ENCODE measurements at places on chromosomes 7 and 10.

DNA sequence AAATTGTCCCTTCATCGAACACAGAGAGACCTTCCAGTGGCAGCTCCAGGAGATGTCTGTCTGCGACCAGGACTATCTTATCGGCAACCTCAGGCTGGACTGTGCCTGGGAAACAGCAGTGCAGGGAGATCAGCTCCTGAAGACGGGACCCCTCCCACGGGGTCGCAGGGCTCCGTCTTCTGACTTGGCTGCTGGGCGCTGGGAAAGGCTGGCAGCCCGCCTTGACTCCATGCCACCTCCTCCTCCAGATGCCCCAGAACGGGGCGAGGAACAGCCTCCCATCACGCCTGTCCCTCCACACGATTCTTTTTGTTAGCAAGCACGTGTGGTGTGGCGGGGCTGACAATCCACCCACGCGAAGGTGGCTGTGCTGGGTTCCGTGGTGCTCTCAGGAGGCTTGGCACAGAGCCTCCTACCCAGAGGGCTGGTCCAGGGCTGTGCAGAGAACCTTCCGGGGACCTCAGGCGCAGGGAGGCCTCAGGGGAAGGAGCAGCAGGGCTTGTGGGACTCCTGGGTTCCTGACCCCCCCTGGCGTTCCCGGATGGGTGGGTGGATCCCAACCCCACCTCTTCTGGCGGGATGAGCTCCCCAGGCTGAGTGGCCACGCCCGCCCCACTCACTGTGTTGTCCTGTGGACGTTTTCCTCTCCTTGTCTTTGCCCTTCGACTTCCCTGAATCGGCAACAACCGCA, 47.6 kb upstream of the NKX6-2 start:
- DNase-seq: no peak

DNA sequence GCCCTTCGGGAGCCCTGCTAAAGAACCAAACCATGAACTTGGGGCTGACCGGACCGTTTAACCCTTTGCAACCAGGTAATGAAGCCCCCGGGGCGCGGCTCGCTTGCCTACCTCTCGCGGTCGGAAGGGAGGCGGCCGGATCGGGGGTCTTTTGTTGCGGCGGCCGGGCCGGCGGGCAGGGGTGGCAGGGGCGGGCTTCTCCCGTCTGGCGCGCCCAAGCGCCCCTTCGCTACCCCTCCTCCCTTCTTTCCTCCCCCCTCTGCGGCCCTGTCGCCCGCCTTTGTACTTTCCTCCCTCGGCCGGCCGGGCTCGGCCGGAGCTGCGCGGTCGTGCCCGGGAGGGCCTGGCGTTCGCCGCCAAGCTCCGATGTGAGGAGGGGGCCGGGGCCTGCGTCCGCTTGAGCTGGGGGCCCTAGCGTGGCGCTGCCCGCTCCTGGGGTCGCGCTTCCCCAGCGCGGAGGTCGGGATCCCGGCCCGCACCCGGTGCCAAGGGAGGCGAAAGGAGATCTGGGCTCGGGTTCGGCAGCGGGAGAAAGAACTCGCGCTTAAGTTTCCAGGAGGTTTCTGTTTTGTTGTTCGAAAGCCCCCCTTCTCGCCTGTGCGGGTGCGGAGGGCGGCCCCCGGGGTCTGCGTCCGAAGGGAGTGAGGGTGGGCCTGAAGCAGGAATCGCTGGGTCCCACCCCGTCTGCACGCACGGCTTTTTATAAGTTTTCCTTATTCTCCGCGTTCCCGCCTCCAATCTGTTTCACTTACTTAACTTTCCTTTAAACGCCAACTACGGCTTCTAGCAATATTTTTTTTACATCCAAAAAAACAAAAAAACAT, 436.8 kb upstream of the GALNT17 start:
- peak; percentile 22 for DNase-seq

GRCh38 chr10:82883603-82884002, 1008.6 kb downstream of the NRG3 start:
- no peak for DNase-seq

DNA sequence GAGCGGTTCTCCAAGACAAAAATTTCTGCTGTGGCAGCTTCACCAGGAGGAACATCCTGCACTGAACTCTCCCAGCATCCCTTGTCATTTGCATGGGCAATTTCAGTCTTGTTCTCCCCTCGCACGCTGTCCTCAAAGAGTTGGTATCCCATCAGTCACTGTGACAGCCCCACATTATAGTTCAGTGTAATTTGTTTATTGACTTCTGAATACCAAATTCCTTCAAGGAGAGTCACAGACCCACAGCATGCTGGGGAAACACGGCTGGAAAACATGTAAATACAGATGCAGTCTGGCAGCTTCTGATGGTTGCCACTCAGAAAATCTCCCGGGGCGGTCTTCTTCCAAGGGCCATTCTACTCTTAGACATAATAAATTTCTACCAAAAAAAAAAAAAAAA, 151.0 kb upstream of the NEBL start:
- no peak for DNase-seq

GRCh38 chr7:151731022-151731441, 145.9 kb downstream of the PRKAG2 start:
- DNase-seq: no peak

GRCh38 chr7:87541648-87542047, 59.0 kb downstream of the ABCB1 start:
- no peak for DNase-seq

DNA sequence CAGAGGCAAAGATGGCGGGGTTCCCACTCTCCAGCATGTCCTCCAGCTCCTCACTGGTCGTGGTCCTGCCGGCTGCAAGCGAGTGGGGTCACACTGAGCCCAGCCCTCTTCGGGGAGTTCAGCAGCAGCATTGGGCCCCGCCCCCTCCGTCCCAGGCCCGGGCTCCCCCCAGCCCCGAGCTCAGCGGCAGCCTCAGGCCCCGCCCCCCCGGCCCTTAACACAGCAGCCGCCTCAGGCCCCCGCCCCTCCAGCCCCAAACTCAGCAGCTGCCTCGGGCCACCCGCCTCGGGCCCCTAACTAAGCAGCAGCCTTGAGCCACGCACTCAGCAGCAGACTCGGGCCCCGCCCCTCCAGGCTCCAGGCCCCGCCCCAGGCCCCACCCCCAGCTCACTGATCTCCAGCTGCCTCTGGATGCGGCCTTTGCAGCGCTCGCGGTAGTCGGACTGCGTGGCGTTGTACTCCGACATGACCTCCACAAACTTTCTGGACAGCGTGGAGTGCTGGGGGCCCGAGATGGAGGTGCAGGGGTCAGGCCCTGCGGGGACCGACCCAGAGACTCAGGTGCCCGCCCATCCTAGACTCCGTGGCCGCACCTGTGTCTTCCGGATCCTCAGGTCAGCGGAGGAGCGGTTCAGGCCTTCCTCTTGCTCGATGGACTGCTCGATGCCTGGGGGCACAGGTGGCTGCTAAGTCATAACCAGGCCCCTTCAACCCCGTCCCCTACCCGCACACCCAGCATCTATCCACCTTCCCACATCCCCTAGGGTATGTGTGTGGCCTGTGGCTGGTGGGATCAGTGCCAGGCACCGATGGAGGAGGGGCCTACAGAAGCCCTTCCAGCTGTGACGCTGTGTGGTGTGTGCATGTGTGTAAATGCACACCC, 15.5 kb downstream of the STX1A start:
- DNase-seq: peak; percentile 84

DNA sequence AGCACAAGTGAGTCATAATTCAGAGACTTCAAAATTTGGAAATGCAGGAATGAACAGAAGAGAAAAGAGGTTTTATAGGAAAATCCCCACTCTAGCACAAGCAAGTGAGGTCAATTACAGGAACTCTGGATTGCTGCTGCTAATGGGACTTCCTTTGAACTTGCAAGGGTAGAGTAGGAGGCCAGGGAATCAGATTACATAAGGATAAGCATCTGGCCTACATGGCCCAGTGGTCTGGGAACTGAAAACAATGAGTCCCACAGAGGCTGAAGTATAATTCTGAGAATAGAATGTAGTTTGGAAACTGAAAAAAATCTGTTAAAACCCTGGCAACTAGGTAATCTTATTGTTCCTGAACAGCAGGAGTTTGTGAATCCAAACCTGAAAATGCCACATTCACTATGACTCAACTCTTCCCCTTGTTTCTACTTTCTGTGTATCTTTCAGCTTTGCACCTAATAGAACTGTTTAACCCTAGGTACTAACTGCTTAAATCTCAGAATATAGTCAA, 66.5 kb downstream of the CTNNA3 start:
- no peak for DNase-seq

DNA sequence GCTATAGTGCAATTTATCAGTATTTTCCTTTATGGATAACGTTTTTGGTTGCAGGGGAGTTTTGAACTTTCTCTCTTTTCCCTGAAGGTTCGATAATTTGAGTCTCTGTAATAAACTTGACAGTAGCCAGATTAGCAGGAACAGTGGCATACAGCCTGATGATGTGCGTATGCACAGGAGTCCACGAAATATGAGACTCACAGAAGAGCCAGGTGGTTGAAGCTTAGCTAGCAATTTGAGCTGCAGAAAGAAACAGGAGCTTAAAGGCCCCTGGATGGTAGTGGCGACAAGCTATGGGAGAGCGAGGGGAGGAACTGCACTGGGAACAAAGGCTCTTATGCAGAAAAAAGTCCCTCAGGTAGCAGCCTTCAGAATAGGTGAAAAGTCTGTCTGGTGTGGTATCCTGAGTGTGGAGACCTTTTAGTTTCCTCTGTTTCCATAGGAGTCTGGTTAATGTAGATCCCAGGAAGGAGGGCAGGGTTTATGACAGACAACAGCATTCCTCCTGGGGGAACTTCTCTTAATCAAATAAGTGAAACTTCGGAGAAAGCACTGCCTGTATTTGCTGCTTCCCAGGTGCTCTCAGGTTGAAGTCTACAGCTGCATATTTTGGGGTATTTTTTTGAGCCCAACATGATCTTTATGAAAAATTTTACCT, 32.7 kb downstream of the FANK1 start:
- DNase-seq: no peak

DNA sequence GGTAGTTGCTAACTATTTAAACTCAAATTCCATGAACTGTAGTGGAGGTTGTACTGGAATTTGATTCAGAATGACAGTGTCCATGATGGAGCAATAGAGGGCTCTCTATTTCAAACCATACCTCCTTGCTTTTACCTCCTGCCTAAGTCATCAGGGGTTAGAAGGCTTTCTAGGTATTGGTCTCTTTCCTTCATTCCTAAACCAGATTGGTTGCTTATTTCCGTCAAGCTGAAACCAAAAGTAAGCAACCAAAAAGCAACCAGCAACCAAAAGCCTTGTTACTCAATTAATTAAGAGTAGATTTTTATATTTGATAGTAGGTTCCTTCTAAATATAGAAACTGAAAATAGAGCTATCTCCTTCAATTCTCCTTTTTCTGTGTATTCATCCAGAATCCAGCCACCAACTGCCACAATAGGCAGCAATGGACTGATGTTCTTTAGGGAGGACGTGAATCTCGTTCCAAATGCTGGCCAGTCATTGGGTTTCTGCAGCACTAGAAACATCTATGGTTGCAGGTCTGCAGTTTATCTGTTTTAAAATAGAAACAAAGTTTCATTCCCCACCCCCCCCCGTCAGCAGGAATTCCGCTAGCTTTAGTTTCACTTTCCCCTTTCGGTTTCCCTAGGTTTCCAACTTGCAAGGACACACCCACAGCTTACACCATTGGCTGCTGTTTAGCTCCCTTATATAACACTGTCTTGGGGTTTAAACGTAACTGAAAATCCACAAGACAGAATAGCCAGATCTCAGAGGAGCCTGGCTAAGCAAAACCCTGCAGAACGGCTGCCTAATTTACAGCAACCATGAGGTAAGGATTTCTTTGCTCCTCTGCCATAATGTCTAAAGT, at the start of gene IFIT1:
Gene IFIT1 (plus strand): TSS at position 717 of the 850 bp plus-strand sequence. CDS start 90 bp downstream, at position 807.
- DNase-seq: peak; percentile 57

GRCh38 chr7:68977385-68978055, 620.8 kb upstream of the AUTS2 start:
- no peak for DNase-seq

DNA sequence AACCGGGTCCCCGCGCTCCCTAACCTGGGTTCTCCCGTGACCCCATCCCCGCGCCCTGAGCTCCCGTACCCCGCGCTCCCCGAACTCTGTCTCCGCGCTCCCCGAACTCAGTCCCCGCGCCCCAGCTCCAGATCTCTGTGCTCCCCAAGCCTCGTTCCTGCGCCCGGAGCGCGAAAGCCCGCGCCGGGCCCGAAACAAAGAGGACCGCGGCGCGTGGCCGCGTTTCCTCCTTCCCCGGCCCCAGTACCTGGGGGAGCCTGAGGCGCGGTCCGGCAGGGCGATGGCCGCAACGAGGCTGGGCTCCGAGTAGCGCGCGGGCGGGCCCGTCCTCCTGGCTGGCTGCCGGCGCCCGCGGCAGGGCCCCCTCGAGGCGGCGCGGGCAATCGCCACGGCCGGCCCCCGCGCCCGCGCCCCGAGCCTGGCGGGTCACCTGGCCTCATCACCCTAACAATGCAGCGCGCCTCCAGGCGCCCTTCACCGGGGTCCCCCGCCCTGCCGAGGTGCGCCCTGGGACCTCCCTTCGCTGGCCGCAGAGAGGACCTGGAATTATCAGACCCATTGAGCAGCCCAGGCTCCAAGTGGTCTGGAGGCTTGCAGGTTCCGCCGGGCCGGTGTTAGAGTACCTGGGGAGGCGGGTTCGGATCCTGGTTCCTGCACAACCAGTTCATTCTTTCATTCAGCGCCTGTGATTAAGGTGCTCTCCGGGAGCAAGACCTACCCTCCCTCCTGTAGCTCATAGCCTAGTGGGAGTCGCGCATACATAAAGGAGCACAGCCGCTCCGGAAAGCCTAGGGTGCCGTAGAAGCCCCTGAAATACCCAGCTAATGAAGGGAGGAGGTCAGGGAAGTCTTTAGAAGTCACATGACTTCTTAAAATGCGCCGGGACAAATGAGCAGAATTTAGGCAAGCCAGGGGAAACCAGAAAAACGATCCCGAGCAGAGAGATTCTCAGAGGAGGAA, at the start of gene TNS3:
Gene TNS3 (minus strand): TSS at position 308 of the 960 bp plus-strand sequence. CDS start 142,475 bp downstream, outside the sequence.
- peak; percentile 82 for DNase-seq

DNA sequence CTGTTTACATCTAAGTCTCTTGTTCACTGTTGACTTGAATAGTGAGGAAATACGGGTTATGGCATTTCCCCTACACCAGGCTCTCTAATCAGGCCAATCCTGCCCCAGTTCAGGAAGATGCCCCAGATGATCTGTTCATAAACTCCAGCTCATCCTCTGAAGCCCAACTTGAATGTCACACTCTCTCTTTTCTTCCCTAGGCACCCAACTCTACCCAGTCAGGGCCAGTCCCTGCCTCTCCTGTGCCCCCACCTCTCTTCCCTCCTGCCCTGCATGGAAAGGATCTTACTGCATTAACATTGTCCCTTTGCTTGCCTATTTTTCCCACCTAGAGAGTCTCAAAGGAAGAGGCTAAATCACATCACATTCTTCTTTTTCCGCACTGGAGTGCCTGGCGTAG, 10.6 kb upstream of the TRPV6 start:
- no peak for DNase-seq

DNA sequence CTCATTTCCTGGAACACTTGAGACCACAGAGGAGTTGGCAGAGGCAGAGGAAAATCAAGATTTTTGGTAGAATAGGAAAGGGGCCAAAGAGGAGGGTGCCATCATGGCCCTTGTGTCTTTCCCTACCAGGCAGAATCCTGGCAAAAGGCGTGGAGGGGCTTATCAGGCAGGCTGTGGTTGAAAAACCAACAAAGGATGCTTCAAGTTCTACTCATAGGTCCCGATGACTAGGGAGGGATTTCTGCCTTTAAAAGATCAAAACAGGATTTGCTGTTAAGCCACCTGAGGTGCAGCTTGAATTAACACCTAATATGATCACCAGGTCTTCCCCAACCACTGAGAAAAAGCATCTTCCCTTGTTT, 45.7 kb downstream of the BPGM start:
- DNase-seq: no peak
